NCI-H460 (cell line): ENCODE measurements at places on chromosomes 5 and 9.

GRCh38 chr9:16450043-16450442 lies 420.4 kb downstream of the BNC2 start:
- no peak for DNase-seq

DNA sequence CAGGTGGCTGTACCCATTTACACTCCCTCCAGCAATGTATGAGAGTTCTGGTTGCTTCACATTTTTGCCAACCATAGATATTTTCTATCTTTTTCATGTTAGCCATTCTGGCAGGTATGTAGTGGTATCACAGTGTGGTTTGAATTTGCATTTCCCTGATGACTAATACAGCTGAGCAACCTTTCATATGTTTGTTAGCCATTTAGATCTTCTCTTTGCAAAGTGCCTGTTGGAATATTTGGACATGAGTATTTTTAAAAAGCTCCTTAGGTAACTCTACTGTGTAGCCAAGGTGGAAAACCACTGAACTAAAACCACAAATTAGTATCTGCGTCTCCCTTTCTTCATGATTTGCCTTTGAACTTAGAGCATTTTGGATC lies 31.9 kb downstream of the IRF1 start:
- no peak for DNase-seq

GRCh38 chr5:141515141-141515540 lies 26.3 kb downstream of the PCDHGC5 start:
- DNase-seq, result no peak

- DNase-seq, result peak; percentile 48
Observed at GRCh38 chr5:123671042-123671441, 159.1 kb downstream of the CSNK1G3 start.

DNA sequence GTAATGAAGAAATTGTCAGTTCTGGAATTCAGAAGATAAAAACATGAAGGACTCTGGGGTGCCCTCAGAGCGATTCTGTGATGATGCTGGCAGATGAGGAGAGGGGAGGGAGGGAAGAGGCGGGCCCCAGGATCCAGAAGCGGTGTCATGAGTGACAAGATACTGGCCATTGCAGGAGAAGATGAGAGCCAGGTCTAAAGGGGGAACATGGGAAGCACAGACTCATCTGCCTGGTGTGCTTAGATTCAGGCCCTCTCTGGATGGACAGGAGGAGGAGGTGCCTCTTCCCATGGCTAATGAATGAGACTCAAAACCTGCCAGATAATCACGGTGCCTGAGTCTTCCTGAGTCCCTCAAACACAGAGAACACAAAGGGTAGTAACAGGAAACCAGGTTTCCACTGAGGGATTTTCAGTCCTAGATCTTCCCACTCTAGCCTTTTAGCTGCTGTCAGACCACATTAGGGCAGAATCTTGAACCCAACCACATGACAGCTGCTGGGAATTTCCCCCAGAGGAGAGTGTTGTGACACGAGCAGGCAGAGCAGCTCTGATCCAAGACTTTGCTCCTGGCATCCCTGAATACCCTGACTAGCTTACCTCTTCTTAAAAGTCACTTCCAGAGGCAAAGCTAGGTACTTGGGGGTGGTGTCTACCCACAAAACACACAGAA lies 28.2 kb upstream of the HSPA9 start:
- no peak for DNase-seq
